ENCODE measurements at places on chromosomes 16 and 17. TPM values are rescaled to one million over a fixed set of nuclear protein-coding genes. Genes with fewer than 3 reads are reported as not detected.

DNA sequence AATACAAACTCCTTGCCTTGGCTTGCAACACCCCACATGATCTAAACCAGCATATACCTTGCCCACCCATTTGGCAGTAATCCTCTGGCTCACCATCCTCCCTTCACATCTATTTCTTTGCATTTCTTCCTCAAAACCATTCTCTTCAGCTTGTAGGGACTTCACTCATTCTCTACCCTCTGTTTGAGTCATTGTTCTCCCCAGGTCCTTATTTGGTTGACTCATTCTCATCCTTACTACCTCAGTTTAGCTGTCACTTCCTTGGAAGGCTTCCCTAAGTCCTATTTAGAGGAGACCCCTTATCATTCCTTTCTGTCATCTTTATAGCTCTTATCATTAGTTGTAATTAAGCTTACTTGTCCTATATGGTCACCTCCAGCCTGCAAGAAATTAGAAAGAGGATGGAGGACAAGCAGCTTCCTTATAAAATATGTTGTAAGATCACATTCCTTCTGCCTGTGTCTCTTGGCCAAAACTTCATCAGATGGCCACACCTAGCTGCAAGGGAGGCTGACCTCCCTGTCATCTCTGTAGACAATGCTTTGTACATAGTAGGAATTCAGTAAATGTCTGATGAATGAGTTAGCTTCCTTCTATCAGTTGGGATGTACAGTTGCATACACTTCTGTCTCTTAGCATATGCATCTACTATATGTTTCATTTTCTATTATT is 1.7 kb downstream of the TTC19 start:
- DNase-seq: no peak

- DNase-seq: no peak
Observed at GRCh38 chr16:12429756-12430155, 373.9 kb downstream of the CPPED1 start.

DNA sequence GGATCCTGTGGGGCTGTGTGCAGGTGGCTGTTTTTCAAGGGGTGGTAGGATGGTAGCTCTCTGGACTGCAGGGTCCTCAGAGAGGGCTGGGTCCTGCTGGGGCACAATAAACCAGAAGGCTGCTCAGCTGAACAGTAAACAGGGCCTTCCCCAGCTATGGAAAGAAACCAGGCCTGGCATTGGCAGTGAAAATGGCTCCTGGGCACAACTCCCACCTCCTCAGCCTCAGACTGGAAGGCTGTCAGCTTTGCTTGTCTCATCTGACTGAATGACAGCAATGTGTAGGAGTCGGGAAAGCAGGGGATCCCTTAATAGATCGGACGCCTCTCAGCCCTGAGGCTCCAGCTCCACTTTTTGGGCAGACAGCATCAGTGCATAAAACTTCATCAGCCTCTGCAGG is 59.8 kb upstream of the NLRP1 start:
- no peak for DNase-seq

- peak; percentile 63 for DNase-seq
Observed at GRCh38 chr17:48492401-48493298, 38.2 kb downstream of the HOXB1 start.

- DNase-seq: no peak
Observed at GRCh38 chr17:56543280-56543679, 50.2 kb upstream of the NOG start.

DNA sequence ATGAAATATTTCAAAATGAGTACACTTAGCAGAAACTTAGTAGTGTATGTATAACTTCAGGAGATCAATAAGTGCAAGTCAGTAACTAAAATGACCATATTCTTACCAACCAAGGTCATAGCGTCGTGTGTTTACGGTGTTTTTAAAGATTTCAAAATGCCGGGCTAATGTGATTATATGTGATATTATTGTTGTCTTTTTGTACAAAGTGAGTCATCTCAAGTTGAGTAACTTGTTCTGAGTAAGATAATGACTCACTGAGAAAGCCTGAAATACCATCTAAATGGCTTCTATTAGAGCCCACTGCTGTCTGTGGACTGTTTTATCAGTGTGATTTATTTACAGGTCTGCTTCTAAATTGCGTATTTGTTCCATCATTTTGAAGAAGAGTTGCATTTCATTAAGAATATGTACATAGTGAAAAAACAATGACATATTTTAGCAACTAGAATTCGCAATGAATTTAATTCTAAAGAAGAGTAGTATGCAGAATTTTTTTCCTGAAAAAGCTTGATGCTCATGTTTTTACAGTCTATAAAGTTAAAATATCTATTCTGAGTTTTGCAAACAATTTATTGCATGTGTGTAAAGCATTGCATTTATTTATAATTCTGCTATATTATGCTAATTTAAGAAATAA is 12.7 kb downstream of the KRT12 start:
- no peak for DNase-seq

DNA sequence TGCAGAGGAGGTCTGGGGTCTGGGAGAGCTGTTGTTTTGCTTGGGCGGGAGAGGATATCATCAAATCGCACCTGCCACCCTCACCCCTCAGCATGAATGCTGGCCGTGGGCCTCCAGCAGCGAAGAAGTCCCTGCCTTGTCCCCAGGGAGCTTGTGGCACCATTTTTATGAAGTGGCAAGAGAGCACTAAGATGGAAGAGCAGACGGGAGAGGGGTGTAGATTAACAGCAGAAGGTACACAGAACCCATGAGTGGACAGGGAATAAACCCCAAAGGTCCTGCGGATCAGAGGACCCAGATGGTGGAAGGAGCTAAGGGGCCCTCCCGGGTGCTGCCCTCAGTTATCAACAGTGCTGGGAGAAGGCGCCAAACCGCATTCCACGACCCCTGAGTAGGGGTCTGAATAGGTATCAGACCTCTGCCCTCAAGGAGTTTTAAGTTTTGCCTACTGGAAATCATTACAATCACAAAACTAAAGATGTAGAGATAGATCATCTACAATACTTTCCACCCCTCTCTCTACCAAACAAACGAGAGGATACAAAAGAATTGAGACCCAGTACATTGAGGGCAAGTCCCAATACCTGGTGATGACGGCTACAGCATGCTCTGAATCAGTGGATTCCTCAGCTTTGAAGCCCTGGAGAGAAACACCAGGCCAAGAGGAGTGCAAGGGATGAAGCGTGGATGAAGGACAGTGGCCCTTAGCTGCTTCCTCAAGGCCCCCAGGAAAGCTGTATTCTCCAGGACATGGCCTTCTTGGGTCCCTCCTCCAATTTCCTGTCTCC is 60.2 kb downstream of the CCDC182 start:
- DNase-seq: no peak

DNA sequence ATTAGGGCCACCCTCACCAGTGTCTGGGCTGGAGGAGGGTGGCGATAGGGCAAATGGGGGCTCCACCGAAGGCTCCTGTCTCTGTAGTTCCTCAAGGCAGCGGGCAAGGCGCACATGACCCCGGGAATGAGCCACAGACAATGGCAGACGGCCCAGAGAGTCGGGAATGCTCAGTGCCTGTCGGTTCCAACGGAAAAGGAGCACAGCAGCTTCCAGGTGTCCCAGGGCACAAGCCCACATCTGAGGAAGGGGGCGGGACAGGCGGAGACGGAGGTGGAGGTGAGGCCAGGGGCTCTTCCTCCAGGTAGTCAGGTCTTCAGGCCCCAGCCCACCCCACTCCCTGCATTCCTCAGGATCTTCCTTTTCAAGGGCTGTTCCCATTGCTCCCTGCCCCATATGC is 5.1 kb upstream of the SPAG7 start:
- DNase-seq: no peak

- no peak for DNase-seq
Observed at GRCh38 chr17:32104158-32104557, 38.1 kb upstream of the RHOT1 start.

DNA sequence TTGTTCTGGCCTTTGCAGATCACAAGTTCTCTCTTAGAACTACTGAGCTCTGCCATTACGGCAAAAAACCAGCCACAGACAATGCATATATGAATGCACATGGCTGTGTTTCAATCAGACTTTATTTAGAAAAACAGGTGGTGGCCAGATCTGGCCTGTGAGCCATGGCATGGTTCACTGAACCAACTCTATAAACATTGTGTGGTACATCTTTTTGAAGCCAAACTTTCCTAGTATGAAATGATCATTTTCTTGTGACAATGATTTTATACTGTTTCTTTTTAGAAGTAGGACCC is 65.9 kb upstream of the AMZ2 start:
- DNase-seq: no peak

GRCh38 chr16:6190776-6191175 is 1093.2 kb upstream of the EEF2KMT start:
- no peak for DNase-seq

DNA sequence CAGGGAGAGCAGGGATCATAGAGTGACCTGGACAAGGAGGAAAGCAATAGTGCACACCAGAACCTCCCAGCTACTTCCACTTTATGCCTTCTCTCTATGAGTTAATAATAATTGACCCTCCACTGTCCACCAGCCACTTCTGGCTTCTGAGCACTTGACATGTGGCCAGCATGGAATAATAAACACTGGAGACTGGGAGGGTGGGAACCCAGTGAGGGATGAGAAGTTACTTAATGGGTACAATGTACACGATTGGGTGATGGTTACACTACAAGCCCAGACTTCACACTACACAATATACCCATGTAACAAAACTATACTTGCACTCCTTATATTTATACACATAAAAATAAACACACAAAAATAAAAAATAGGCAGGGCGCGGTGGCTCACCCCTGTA is 11.4 kb downstream of the CDC42EP4 start:
- DNase-seq: no peak

DNA sequence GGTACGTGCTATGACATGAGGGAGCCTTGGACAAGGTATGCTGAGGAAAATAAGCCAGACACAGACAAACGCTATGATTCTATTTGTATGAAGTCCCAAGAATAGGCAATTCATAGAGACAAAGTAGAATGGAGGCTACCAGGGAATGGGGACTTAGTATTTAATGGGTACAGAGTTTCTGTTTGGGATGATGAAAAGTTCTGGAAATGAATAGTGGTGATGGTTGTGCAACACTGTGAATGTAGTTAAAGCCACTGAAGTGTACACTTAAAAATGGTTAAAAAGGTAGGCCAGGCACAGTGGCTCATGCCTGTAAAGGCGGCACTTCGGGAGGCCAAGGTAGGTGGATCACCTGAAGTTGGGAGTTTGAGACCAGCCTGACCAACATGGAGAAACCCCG is 3.3 kb downstream of the PRPSAP1 start:
- no peak for DNase-seq

- DNase-seq: no peak
Observed at GRCh38 chr17:75777296-75777922, 7.2 kb upstream of the UNK start.

DNA sequence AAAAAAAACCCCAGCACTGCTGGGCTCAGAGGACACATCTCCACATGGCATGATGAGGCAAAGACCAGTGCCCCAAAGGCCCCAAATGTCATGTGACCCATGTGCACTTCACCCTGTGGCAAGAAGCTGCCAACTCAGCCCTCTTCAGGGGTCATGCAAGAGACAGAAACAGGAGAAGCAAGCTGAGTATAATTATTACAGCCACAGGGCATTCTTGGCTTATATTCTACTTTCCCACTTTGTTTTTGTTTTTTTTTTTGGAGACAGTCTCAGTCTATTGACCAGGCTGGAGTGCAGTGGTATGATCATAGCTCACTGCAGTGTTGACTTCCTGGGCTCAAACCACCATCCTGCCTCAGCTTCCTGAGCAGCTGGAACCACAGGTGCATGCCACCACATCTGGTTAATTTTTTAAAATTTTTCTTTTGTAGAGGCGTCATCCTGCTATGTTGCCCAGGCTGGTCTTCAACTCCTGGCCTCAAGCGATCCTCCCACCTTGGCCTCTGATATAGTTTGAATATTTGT is 32.7 kb upstream of the LITAF start:
- no peak for DNase-seq

- DNase-seq: no peak
Observed at GRCh38 chr17:32805029-32805976, 71.6 kb downstream of the MYO1D start.

DNA sequence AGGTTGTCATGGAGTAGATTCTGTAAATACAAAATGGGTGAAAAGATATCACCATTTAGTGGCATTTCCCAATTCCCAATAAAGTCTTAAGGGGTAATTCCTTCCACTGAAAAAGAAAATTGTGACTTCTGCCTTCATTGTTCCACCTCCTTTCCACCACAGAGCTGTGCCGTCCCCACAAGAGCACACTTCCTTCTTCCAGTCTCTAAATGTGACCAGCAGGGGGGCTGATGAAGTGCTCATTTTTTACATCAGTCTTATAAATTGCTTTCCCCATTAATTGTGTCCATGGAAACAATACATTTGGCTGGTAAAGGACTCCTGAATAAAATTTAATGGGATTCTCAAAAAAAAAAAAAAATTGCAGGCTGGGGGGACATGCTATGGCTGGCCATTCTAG is 260.8 kb upstream of the PSMD7 start:
- no peak for DNase-seq

ZP2 gene
- not detected for total RNA-seq

GALNS gene
- total RNA-seq: 37.2 TPM

NRN1L gene
- 2.5 TPM for total RNA-seq

All from T-helper 17 cell (primary cell).